CD8-positive, alpha-beta memory T cell (primary cell): ENCODE measurements at places on chromosomes 16 and 17. TPM values are rescaled to one million over a fixed set of nuclear protein-coding genes. Genes with fewer than 3 reads are reported as not detected.

RUNDC3A gene
- total RNA-seq, result not detected

CACNG1 gene
- total RNA-seq, result not detected

SHBG gene
- total RNA-seq, result not detected

SLFN14 gene
- total RNA-seq, result 0.16 TPM

KRTAP9-8 gene
- not detected for total RNA-seq

FBXW10B gene
- total RNA-seq, result 0.89 TPM

FOXJ1 gene
- 0.94 TPM for total RNA-seq

CD300LF gene
- total RNA-seq, result not detected

IRF8 gene
- 22.0 TPM for total RNA-seq

LITAFD gene
- total RNA-seq, result not detected

- H3K27ac ChIP-seq, result no peak overlapping the region
- no peaks in the 10 kb centered on the region for H3K27me3 ChIP-seq
- H3K4me1 ChIP-seq, result peaks cover 26% of the 10 kb centered on the region
- no peaks in the 10 kb centered on the region for H3K36me3 ChIP-seq
- DNase-seq, result no peak
- H3K4me3 ChIP-seq, result no peak overlapping the region
Measured at GRCh38 chr16:12093902-12094301, 117.4 kb downstream of the SNX29 start.

DNA sequence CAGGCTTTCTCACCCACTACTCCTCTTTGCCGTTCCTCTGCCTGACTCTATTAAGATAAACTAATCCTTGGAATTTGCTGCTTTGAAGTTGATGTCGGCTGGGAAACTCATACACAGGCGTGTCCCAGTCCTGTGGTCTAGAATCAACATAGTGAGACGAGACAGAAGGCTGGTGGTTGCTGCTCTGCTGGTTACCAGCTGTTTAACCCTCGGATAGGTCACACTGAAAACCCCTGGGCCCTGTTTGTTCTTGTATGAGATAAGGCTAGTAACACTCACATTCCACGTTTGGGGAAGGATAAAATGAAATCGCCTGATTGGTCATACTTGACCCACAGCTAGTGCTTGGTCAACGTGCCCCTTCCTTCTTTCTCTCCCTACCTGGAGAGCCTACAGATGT lies 517.0 kb downstream of the CDH13 start:
- DNase-seq, result no peak
- no peak overlapping the region for H3K27ac ChIP-seq
- H3K27me3 ChIP-seq, result no peaks in the 10 kb centered on the region
- no peaks in the 10 kb centered on the region for H3K4me1 ChIP-seq
- H3K4me3 ChIP-seq, result no peak overlapping the region
- H3K36me3 ChIP-seq, result no peaks in the 10 kb centered on the region

DNA sequence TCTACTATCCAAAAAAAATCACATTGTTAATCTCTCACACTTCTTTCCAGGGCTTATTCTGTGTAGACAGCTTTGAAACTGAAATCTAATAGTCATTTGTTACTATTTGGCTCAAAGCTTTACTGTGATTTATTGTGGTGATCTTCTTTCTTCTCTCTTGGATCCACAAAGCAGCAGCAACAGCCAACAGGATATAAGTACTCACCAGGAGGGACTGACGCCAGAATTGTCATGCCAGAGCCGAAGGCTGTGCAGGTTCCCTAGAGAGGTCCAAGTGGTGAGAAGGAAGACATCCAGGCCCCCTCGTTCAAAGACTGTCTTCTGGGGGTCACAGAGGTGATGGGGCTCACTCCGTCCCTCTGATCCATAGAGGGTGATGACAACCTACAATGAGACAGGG lies 33.3 kb downstream of the PKD1L3 start:
- no peak for DNase-seq
- H3K36me3 ChIP-seq, result no peaks in the 10 kb centered on the region
- no peaks in the 10 kb centered on the region for H3K27me3 ChIP-seq
- no peak overlapping the region for H3K4me3 ChIP-seq
- no peaks in the 10 kb centered on the region for H3K4me1 ChIP-seq

DNA sequence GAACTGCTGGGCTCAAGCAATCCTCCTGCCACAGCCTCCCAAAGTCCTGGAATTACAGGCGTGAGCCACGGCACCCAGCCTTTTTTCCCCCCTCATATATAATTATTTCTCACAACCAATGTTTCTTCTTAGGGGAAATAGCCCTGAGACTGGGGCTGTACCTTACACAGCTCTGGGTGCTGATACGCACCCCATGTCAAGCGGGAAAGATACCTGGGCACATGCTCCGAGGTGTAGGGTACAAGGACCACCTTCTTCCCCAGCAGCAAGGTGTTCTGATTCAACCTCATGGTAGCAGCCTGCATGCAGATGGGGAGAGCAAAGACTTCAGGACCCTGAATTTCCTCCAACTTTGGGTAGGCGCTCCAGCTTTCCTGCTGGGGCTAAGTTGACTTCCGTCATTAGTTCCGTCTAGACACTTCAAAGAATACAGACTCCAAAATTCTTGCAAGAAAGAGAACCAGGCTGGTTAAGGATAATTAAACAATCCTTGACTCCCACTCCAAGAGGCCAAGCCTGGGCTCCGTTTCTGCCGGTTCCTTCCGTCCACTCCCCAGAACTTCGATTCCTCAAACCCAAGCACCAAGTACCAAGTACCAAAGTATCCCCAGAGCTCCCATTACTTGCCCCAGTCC lies 619 bp downstream of the NAT9 start:
- H3K4me3 ChIP-seq, result peak overlapping the region; percentile 91
- peak overlapping the region; percentile 73 for H3K27ac ChIP-seq
- H3K36me3 ChIP-seq, result peaks cover 26% of the 10 kb centered on the region
- no peaks in the 10 kb centered on the region for H3K27me3 ChIP-seq

GRCh38 chr16:77376358-77376757 lies 58.5 kb downstream of the ADAMTS18 start:
- no peak overlapping the region for H3K27ac ChIP-seq
- no peaks in the 10 kb centered on the region for H3K36me3 ChIP-seq
- no peak for DNase-seq
- no peaks in the 10 kb centered on the region for H3K27me3 ChIP-seq

DNA sequence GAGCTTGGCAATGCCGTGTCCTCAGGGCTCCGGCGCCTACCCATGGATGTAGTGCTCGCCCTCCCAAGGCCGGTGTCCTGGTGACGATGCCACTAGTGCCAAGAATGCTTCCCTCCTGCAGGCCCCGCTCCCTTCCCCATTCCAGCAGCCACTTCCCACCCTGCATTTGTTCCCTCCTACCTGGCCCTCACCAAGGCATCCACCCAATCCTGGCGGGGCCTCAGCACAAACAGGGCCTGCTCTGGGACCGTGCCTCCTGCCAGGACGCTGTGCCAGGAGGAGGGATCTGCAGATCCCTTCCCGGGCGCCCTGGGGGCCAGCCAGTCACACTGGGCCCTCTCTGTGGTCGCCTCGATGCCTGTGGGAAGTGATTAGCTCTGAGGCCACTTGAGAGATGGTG lies 25.1 kb downstream of the ABR start:
- H3K27me3 ChIP-seq, result no peaks in the 10 kb centered on the region
- H3K36me3 ChIP-seq, result no peaks in the 10 kb centered on the region
- no peaks in the 10 kb centered on the region for H3K4me1 ChIP-seq
- no peak overlapping the region for H3K4me3 ChIP-seq

- no peak overlapping the region for H3K27ac ChIP-seq
- H3K36me3 ChIP-seq, result no peaks in the 10 kb centered on the region
- DNase-seq, result no peak
- no peaks in the 10 kb centered on the region for H3K27me3 ChIP-seq
- H3K4me1 ChIP-seq, result no peaks in the 10 kb centered on the region
Measured at GRCh38 chr17:31373150-31374093, 18.1 kb upstream of the RAB11FIP4 start.

DNA sequence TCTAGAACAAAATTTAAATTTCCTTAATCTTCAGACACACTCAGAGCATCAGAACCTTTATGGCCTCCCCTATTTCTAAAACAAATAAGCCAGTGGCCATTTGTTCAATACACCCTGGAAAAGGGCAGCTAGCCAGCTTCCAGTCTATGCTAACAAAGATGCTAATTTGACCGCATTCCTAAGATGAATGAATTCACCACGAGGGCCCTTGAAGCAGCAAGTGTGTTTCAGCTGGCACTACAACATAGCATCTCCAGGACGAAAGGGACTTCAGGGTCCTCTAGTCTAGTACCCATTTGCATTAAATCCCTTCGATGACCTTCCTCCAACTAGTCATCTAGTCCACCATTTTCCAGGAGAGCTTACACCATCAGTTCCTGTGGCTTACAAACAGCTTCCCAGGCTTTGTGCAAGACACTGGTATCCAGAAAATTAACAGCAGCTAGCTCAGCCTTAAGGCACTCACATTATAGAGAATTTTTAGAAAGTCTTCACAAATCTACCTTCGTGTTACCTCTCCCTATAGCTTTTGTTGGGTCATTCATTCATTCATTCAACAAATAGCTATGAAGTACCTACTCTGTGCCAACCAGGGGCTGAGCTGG lies 10.9 kb downstream of the KRT37 start:
- no peak overlapping the region for H3K4me3 ChIP-seq
- H3K36me3 ChIP-seq, result no peaks in the 10 kb centered on the region
- no peak overlapping the region for H3K27ac ChIP-seq
- DNase-seq, result no peak
- H3K4me1 ChIP-seq, result peaks cover 8% of the 10 kb centered on the region

GRCh38 chr17:1605681-1606351 lies 22.8 kb downstream of the SLC43A2 start:
- no peaks in the 10 kb centered on the region for H3K4me1 ChIP-seq
- no peak for DNase-seq
- H3K36me3 ChIP-seq, result no peaks in the 10 kb centered on the region
- no peak overlapping the region for H3K4me3 ChIP-seq

- H3K4me1 ChIP-seq, result peaks cover 7% of the 10 kb centered on the region
- DNase-seq, result no peak
- no peak overlapping the region for H3K27ac ChIP-seq
- H3K4me3 ChIP-seq, result no peak overlapping the region
Measured at GRCh38 chr16:804193-805048, 3.9 kb upstream of the GNG13 start.
